ENCODE measurements at places on chromosomes 6 and 20.

DNA sequence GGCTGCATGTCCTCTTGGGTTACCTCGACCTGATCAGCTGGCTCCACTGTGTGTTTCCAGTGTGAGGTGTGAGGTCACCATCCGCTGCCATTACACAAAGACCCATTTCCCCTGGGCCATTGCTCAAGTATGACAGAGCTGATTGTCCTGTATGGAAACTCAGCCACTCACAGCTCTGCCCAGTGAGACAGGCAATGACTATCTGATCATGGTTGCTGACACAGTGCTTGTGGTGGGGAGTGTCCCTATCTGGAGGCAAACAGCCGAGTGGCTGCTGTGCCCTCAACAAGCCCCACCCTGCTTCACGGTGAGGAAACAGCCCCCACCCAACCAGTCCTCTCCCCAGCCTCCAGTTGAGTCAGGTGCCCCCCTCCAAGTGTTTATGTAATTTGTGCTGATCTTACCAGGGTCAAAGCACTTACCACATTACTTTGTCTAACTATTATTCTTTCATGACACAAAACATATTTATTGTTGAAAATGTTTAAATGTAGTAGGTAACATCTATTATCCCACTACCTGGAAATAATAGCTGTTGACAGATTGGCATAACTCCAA, 11.7 kb upstream of the MAPK13 start:
- DNase-seq = peak; percentile 54

GRCh38 chr20:50567860-50568548, 57.8 kb downstream of the PTPN1 start:
- no peak for DNase-seq

GRCh38 chr6:16157909-16158308, 29.0 kb downstream of the MYLIP start:
- DNase-seq = no peak

DNA sequence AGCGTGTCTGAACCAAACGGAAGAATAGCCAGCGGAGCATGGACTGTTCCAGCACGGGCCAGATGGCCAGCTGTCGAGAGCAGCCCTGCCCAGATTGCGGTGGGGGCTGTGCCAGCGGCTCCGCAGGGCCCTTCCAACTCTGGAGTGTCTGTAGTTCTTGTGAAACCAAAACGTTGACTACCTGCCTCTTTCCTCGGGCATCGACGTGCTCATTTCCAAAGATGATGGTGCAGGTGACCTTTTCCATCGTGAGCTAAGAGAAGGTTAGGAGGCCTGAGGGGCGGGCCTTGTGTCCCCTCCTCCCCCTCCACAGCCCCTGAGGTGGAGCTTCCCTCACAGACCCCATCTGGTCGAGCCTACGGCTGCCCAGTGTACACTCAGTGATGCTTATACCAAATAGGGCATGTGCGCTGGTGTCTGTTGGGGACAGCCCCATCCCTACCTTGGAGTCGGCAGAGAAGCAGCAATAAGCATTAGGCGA, 12.9 kb upstream of the C20orf144 start:
- DNase-seq = no peak

DNA sequence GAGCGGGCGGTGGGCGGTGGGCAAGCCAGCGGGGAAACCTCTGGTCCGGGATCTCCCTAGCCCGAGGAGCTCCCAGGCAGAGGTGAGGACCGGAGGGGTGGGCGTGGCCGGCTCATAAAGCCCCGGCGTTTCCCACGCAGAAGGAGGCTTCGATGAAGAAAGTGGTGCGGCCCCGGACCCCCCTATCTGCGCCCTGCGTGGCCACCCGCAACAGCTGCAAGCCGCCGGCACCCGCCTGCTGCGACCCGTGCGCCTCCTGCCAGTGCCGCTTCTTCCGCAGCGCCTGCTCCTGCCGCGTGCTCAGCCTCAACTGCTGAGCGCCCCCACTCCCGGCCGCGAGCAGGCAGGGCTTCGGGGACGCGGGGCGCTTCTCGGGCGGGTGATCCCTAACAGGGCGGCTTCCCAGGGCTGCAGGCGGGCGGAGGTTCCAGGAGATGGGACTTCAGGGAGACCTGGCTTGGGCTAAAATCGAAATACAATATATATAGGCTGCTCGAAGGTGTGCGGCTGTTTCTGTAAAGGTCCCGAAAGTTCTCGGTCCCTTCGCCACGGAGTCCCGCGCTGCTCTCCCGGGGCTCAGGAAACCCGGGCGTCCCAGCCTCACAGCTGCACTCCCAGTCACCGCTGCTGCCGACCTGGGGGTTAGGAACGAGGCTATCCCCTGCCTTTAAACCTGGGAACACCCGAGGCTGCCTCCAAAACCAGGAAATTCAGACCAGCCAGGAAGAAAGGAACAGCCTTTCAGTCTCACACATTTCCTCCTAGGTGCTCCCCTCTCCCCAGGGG, 27.8 kb downstream of the ASIP start:
- DNase-seq = no peak

DNA sequence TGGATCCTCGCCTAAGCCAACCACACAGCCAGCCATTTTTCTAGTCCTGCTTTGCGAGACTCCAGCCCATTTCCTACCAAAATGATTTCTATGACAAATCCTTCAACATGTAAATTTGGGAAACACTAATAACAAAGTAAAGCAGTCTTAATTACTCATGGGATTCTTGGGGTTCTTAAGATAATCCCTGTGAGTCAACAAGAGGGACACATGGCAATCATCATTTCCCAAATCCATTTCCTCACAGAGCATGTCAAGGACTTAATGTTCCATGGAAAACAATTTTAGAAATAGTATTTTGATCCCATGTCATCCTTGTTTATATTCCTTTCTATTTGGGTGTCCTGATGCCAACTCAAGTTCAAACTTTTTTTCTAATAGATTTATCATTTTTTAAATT, 322.7 kb upstream of the NOX3 start:
- no peak for DNase-seq

DNA sequence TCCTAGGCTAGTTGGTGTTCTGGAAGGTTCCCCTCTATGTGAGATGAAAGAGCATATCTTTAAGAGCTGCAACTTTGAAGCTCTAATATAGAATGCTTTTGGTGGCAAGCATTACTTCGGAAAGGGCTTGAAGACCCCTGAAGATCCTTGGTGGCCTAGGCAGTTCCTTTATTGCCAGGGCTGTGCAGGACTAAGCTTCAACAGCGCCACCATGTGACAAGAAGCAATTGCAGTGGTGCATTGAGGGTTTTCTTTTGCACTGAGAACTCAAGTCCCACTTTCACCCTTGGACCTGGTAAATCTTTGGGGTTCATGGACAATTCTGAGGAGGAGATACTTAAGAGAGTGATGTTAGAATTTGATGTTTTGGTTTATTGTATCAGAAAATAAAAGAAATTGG, 237.4 kb upstream of the GMDS start:
- no peak for DNase-seq

DNA sequence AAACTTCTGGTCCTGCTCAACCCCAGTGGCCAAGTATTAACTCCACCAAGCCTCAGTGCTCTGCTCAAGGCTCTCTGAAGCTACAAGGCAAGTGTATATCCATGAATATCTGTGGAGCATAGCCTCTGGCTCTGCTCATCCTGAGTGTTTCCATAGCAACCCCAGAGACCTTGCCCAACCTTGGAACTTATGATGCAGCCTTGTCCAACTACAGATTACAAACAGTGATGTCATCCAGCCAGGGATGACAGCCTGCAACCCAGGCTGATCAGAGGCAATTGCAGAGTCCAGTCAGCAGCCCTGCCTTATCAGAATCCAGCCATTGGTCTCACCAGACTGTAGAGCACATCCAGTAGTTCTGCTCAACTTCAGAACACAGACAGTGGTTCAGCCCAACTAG, 65.5 kb upstream of the SPACA1 start:
- no peak for DNase-seq

DNA sequence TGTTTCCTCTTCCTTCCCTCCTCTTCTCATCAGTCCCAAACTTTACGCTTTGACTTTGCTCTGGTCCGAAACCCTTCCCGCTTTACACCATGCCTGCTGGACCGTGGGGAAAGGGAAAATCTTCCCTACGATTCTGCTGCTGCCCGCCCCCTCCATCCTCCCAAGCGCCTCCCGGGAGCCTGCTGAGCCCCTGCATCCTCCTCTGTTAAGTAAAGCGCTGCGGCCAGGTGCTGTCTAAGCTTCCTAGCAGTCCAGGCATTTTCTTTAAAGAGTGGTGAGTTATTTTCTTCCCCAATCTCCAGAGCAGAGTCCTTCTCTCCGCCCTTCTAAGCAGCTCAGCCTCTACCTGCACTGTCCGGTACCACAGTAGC, 376.3 kb downstream of the RNGTT start:
- peak; percentile 1 for DNase-seq

DNA sequence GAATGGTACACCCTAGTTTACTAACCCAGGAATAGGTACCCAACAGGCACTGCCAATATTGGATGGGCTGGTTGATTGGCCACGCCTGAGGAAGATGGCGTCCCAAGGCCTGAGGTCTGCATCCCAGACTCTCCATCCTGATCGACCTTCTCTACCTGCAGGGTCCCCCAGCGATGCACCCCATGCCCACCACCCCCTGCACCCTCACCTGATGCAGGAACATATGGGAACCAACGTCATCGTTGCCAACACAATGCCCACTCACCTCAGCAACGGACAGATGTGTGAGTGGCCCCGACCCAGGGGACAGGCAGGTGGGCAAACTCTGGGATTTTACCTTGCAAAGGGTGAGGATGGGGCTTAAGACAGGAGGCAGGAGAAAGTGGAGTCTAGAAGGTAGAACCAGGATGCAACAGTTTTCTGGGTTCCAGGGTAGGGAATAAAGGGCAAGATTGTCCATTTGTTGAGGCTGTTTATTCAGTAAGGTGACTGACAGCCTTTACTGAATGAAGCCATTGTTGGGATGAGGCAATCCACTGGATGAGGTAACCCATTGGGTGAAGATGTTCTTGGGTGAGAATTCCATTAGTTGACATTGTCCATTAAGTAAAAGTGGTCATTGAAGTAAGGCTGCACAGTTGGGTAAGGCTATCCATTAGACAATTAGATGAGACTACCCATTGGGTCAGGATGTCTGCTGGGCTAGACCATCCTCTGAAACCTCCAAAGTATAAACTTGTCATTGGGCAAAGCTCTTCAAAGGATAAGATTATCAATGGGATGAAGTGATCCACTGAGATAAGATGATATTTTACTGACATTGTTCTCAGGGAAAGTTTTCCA, 47.3 kb upstream of the TTPAL start:
- no peak for DNase-seq

DNA sequence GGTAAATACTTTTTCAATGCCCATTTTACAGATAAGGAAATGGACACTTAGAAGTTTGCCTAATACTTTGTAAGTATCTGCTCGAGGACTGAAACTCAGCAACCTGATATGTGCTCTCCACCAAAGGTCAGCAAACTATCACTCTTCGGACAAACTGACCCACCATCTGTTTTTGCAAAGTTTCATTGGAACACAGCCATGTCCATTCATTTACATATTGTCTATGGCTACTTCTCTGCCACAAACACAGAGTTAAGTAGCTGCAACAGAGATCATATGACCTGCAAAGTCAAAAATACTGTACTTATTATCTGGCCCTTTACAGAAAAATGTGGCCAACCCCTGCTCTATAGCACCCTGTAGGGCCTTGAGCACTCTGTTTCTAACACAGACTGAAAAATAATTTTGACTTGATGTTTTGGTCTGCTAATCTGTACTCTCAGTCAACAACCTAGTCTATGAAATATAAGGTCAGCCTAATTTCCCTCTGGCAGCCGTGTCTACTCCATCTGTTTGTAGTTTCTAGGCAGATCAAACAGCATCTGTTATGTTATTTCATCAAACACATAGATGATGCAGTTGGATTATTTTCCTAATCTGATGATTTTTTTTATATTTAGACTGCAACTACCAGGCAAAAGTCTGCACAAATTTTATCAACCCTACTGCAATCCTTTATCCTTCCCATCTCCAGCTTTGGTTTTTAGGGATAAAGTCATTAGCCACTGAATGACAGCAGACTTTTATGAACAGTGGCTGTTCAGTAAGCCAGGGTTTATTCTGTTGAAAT, 41.4 kb upstream of the BEND6 start:
- DNase-seq = no peak

- no peak for DNase-seq
These were observed 69.7 kb upstream of the HINT3 start for GRCh38 chr6:125886914-125887313.

GRCh38 chr6:141486942-141487341, 645.8 kb upstream of the GJE1 start:
- no peak for DNase-seq

DNA sequence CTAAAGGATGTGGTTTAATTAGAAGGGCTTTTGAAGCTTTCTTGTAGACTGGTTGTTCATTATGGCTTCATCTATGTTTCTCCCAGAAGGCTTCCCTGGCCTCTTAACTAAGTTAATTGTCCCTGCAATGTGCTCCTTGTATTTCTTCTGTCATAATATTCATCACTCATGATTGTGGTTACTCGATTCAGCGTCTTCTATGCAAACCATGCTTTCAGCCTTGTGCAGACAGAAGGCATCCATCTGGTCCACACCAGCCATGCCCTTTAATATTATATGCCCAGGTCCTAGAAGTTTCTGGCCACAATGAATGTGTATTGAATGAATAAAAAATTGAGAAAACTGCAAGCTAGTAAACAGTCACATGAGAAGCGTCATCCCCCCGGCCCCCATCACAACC, 163.2 kb downstream of the KHDC1L start:
- no peak for DNase-seq

DNA sequence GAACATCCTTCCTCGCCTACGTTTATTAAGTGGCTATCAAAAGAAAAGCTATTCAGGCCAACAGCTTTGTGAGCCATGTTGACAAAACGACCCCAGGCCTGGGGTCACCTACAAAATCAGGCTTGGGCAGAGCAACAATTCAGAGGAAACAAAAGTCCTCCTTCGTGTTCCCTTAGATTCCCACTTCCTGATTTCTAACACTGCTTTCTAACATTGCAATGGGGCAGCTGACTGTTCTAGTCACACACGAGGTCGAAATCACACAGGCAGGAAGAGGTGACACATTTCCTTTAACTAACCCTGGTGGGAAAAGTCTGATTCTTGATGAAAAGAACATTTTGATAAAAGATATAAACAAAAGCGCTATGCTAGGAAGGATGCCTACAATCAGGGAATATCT, 31.9 kb downstream of the WDR27 start:
- no peak for DNase-seq

- peak; percentile 83 for DNase-seq
These were observed 226.0 kb downstream of the TPBG start for GRCh38 chr6:82589509-82590206.

DNA sequence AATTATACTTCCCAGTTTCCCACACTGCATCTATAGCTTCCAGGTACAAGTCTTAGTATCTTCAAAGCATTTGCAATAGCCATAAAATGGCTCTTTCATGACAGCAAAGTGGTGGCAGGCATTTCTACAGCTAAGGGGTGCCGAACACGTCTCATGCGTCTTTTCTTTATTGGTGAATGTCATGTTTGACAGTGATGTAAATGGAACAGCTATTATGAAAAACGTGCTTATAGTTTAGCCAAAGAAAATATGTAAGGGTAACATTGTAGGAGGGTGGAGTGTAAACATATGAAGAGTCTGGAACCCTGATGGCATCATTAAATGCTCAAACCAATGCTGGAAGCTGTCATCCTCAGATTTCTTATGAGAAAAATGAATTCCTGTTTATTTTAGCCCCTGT, 37.9 kb downstream of the COL11A2 start:
- DNase-seq = no peak

Measured in NCI-H146 (cell line).